ENCODE measurements at places on chromosomes 6 and 20.

DNA sequence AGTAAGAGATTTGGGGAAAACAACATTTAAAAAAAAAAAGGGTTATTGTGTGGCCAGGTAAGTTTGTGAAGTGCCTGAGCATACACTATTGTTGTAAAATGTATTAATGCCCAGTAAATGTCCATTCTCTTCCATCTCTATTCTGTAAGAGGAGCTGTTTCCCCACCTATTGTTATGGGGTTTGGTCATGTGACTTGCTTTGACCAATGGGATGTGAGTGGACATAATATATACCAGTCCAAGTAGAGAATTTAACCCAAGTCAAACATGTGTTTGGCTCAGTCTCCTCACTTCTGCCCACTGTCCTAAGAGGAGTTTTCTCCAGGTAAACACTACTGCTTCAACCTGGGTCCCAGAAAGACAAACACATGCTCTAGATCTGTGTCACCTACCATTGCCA is 377.1 kb downstream of the FOXA2 start:
- H3K4me1 ChIP-seq = no peaks in the 10 kb centered on the region
- no peaks in the 10 kb centered on the region for H3K27me3 ChIP-seq
- no peak overlapping the region for H3K27ac ChIP-seq
- no peak for DNase-seq
- H3K36me3 ChIP-seq = no peaks in the 10 kb centered on the region

- no peak overlapping the region for H3K27ac ChIP-seq
- no peaks in the 10 kb centered on the region for H3K27me3 ChIP-seq
- no peak for DNase-seq
- no peak overlapping the region for H3K4me3 ChIP-seq
Measured at GRCh38 chr6:166848979-166849748, 107.2 kb downstream of the RNASET2 start.

GRCh38 chr6:2765896-2766766 is 938 bp downstream of the WRNIP1 start:
- H3K27ac ChIP-seq = peak overlapping the region; percentile 99
- peaks cover 40% of the 10 kb centered on the region for H3K4me1 ChIP-seq
- no peaks in the 10 kb centered on the region for H3K36me3 ChIP-seq
- DNase-seq = no peak

DNA sequence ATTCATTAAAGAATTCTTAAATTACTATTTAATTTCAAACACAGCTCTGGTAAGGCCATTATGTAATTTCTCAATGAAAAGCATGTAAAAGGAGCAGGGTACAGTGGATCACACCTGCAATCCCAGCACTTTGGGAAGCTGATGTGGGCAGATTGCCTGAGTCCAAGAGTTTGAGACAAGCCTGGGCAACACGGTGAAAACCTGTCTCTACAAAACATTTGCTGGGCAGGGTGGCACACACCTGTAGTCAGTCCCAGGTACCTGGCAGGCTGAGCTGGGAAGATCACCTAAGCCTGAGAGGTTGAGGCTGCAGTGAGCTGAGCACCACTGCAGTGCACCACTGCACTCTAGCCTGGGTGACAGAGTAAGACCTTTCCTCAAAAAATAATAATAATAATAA is 37.4 kb downstream of the MDN1 start:
- H3K27ac ChIP-seq = no peak overlapping the region
- H3K27me3 ChIP-seq = no peaks in the 10 kb centered on the region
- no peak overlapping the region for H3K4me3 ChIP-seq

- no peaks in the 10 kb centered on the region for H3K27me3 ChIP-seq
- no peak overlapping the region for H3K4me3 ChIP-seq
- H3K36me3 ChIP-seq = no peaks in the 10 kb centered on the region
- H3K27ac ChIP-seq = no peak overlapping the region
Measured at GRCh38 chr6:105170059-105170458, 9.8 kb downstream of the POPDC3 start.

DNA sequence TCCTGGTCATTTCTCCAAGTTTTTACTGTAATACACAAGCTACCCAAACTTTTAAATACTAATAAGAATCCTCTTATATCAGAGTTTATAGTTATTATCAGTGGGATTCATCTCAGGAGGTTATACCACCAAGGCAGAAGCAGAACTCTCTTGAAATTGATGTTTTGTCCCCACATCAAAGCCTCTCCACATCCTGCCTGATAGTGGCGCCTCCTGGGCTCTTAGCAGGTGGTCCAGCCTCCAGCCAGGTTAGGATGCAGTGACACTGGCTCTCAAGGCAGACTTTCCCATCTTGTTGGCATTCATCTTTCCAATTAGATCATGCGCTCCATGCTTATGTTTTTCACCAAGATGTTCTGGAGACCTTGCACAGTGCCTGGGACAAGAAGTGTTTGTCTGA is 81.8 kb upstream of the INSM1 start:
- H3K4me1 ChIP-seq = no peaks in the 10 kb centered on the region
- H3K4me3 ChIP-seq = no peak overlapping the region
- no peak for DNase-seq
- H3K27me3 ChIP-seq = no peaks in the 10 kb centered on the region

GRCh38 chr6:134921721-134922261 is 28.1 kb downstream of the ALDH8A1 start:
- H3K27ac ChIP-seq = no peak overlapping the region
- H3K27me3 ChIP-seq = no peaks in the 10 kb centered on the region

DNA sequence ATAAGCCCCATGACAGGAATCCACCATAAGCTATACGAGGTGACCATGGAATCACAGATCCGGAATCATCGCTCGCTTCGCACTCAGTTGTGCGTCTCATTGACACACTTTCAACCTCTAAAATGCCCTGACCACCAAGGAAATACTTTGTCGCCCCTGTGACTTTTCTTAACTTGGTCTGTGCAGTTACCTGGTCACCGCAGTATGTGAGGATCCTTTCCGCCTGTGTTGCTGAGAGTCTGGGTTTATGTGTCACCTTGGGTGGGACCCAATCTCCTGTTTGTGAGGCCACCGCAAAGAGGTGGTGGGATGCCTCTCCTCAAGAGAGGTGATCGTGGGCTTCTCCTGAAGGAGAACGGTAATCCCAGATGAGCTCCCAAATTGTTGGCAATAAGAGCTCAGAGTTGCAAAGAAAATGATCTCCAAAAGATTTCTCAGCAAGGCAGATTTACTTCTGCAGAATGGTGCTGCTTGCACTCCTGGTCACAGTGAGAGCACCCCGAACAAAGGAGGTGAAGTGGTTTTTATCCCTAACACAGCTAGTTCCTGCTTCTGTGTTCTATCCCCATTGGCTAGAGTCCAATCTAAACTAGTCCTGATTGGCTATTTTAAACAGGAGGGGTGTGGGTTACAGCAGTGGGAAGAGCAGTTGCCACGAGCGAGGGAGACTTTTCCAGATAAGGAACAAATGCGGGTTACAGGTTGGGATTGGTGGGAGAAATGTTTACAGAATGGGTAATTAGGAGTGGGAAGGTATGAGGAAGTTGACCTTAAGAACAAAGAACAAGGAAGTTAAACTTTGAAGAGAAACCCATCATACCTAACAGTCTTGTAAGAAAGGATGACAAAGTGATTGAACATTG is 9.1 kb upstream of the ZNFX1 start:
- peaks cover 22% of the 10 kb centered on the region for H3K4me1 ChIP-seq
- H3K27ac ChIP-seq = no peak overlapping the region
- no peak for DNase-seq

DNA sequence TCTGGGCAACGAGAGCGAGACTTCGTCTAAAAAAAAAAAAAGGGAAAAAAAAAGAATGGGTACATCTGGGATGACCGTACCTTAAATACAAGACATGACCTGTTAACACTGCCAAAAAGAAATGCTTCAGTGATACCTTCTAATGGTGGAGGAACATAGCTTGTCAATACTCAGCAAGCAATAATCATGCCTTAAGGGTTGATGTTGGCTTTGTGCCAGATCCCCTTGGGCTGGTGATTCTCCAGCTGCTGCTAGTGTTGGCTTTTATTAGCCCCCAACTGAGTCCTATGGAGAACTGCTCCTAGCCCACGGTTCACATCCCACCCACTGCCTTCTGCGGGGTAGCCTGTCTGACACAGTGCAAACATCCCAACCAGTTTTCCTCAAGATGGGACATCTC is 134.9 kb downstream of the PLCB1 start:
- H3K4me1 ChIP-seq = no peaks in the 10 kb centered on the region
- H3K4me3 ChIP-seq = no peak overlapping the region
- H3K27ac ChIP-seq = no peak overlapping the region
- no peaks in the 10 kb centered on the region for H3K27me3 ChIP-seq
- DNase-seq = no peak
- no peaks in the 10 kb centered on the region for H3K36me3 ChIP-seq

- no peaks in the 10 kb centered on the region for H3K36me3 ChIP-seq
- H3K4me1 ChIP-seq = peaks cover 26% of the 10 kb centered on the region
- no peak overlapping the region for H3K4me3 ChIP-seq
- no peaks in the 10 kb centered on the region for H3K27me3 ChIP-seq
- no peak overlapping the region for H3K27ac ChIP-seq
Measured at GRCh38 chr6:132063738-132064137, 112.6 kb upstream of the CCN2 start.
